ENCODE measurements at places on chromosomes 2 and 18.

DNA sequence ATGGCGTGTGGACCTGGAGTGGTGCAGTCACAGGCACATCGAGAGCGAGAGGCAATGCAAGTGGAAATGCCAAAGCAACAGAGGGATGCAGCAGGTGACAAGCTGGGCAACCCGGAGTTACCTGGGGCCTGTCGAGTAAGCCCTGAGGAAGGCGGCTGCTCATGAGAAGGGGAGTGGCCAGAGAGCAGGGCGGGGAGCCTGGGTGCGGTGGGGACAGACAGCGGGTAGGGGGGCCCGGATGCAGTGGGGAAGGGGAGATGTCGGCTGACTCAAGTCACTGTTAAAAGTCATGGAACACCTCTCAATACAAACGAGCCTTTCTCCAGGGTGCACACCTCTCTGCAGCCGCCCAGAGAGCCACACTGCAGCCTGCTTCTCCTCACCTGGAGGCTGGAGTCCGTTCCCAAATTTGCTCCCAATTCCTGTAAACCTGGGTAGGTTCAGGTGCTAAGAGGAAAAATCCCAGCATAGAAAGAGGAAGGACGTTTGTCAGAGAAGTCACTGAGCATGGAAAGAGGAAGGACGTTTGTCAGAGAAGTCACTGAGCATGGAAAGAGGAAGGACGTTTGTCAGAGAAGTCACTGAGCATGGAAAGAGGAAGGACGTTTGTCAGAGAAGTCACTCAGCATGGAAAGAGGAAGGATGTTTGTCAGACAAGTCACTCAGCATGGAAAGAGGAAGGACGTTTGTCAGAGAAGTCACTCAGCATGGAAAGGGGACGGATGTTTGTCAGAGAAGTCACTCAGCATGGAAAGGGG lies 71.7 kb upstream of the TWIST2 start:
- DNase-seq = no peak

DNA sequence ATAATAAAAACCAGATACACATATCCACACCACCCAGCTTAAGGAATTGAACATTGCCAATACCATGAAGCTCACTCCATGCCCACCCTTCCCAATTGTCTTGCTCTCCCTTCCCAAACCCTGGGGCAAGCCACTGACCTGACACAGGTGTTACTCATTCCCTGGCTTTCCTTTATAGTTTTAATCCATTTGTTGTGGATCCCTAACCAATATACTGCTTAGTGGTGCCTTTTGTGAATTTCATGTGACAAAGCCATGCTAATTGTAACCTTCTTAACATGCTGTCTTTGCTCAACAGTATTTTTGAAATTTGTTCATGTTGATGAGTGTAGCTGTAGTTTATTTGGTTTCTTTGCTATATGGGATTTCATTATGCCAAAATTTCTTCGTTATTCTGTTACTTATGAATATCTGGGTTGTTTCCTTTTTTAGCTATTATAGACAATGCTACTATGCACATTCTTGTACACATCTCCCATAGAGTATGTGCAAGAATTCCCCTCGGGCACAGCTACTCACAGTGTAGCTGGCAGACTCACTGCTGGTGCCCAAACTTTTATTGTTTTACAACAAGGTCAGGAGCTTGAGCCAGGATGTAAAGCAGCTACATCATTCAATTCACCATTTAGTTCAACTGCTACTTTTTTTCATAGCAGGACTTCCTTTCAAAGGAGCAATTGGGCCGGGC lies 90.8 kb upstream of the ATL2 start:
- no peak for DNase-seq

GRCh38 chr2:236847538-236848263 lies 238.0 kb upstream of the COPS8 start:
- no peak for DNase-seq

GRCh38 chr18:55001394-55002024 lies 42.2 kb upstream of the CCDC68 start:
- no peak for DNase-seq

GRCh38 chr2:189362283-189362682 lies 79.0 kb upstream of the WDR75 start:
- DNase-seq = no peak

Data from activated CD4-positive, alpha-beta T cell treated with anti-CD3 and anti-CD28 coated beads, Interleukin-2, Interleukin-6, amounts not matched to agents 100 ng/mL and 50 ng/mL, durations not matched to agents 16 hours and 8 hours (primary cell).